ENCODE measurements at places on chromosomes 11 and 22.

GRCh38 chr11:75352588-75353206 lies 1.2 kb upstream of the ARRB1 start:
- no peak for DNase-seq

GRCh38 chr11:72745511-72745910 lies 6.7 kb downstream of the ARAP1 start:
- DNase-seq, result no peak

GRCh38 chr11:46741600-46742484 lies 22.8 kb downstream of the F2 start:
- DNase-seq, result no peak

DNA sequence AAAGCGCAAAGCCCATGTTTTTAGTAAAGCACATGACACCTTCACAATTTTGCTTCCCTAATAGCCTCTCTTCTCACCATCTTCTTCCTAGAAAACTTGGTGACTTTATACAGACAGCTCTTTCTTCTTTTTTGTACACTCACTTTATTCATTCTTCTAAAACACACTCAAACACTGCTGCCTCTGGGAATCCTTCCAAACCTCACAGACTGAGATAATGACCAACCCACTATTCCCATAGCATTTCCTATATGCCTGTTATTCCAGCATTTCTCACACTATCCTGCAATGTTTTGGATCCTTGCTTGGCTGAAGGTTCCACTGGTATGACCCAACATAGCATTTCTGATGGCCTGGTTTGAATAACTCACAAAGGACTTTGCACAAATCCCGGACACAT lies 442.1 kb upstream of the CCDC90B start:
- DNase-seq, result no peak

- no peak for DNase-seq
Measured at GRCh38 chr11:64870176-64870892, 8.1 kb downstream of the EHD1 start.

- DNase-seq, result peak; percentile 86
Measured at GRCh38 chr11:69670158-69670845, 4.9 kb downstream of the LTO1 start.

- DNase-seq, result no peak
Measured at GRCh38 chr11:117823294-117823945, 1.1 kb downstream of the FXYD2 start.

DNA sequence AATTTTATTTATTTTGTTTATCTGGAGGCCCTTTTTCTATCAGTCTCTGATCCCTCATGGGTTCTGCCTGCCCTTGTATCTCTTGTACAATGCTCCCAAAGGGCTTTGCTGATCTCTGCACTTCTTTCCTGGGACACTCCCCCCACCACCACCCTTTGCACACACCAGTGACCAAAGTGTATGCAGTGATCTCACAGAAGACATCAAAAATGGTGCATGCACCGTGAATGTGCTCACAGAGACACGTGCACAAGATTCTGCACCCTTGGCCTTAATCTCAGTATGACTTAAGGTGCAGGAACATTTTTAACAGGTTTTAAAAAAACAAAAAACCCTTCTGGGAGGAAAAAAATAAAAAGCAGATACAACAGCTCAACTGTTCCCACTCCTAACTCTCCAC lies 12.2 kb upstream of the ADSL start:
- DNase-seq, result no peak

- DNase-seq, result no peak
Measured at GRCh38 chr11:75277991-75278790, 37.6 kb downstream of the TPBGL start.
